Esophagus squamous epithelium (tissue), 5 donors: ENCODE measurements at places on chromosomes 5 and 9.

DNA sequence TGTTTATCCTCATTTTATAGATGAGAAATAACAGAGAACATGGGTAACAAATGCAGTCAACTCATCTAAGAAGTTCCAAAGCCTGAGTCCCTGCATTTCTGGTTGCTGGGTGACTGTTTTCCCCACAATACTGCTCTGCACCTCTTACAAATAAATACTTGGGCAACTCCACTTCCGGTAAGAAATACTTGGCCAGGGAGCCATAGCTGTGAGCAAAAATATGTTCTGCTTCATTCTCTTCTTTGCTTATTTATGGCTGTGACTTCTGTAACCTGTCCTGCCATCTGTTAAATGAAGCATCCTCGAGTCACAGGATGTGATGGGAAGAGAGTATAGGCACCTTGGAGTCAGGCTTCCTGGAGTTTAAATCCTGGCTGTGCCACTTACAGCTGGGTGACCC is 49.9 kb downstream of the GDNF start:
- DNase-seq = no peak

DNA sequence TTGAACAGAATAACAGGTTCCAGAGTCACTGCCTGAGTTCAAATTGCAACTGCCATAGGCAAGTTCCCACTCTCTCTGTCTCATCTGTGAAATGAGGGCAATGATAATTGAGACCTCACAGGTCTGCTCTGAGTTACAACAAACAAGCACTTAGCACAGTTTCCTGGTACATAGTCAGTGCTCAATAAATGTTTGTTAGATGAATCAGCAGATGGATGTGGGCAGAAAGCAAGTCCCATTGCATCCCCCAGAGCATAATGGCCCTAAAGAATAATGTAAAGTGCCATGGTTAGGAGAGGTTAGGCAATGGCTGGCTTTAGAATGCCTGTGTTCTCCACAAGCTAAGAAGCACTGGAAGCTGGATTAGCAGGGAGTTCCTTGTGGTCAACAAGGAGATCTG is 136.5 kb upstream of the LARP1 start:
- DNase-seq = no peak

GRCh38 chr9:95181226-95181818 is 136.2 kb downstream of the FANCC start:
- DNase-seq = no peak

DNA sequence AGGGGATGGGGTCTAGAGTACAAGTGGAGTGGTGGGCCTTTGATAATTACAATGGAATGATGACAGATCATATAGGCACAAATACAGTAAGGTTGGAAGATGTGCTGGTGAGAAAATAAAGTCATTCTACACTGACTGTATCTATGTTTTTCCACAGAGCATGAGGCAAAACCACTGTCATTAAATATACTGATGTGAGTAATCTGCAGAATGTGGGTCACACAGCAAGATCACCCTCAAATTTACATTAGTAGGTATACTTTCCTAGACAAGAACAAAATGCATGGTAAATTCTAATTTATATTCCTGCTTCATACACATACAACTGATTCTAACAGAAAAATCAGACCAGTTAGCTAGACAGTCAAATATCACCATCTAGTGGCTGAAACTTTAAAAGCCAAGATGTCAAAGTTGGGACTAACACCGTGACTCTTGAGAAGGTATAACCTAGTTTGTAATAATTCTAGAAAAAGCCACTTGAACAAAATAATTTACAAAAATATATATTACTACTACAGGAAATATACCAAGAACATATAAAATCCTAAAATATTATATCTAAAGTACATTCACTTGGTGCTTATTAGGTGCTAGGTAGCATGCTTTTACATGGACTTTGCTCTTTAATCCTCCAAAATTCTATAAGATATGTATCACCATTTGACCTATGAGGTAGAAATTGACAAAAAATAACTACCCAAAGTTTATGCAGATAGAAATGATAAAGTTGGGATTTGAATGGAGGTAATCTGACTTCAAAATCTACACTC is 19.5 kb downstream of the TTC33 start:
- DNase-seq = no peak

- DNase-seq = no peak
These were observed 501.6 kb downstream of the CAAP1 start for GRCh38 chr9:26391036-26391435.

DNA sequence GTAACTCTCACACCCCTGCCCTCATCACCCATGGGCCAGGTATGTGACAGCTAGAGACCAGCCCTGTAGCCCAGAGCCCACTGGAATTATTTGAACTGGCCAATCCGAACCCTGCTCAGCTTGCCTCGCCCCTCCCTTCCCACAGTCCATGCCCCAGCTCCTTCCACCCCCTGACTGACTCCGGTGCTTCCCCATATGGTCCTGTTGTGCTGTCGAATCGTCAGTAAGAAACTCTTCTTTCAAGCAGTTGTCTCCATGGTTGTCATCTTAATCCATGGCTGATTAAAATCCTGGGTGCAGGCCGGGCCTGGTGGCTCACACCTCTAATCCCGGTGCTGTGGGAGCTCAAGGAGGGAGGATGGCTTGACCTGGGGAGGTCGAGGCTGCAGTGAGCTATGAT is 118.5 kb downstream of the COL23A1 start:
- no peak for DNase-seq

DNA sequence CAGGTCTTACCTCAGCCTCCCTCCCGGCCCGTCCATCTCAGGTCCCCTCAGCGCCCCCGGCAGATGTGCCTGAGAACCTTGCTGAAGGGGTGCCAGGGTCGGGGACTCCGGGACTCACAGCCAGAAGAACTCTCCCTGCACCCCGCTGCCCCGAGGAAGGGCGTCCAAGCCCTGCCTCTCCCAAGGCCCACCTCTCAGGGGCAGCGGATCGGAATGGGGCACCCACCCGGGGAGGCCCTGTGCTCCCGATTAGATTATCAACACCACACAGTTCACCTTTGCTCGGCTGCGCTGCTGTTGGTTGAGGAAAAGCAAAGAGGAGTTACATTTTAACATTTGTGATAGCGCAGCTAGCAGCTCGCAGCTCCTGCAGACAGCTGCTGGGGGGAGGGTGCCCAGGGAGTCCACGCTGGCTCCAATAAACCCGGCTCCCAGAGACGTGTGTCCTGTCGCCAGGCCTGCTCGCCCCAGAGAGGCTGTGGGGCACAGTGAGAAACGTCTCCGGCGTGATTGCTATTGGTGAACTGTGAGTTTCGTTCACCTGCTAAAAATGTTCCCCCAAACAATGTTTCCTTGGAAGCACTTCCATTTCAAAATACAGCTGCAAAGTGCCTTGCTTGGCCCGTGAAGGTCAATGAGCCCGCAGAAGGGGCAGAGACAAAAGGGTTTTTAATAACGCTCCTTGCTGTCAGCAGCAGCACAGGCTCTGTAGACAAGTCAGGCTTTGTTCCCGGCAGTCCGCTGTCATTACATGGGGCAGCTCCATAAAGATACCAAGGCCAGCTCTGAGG is 18.6 kb upstream of the SLC6A19 start:
- no peak for DNase-seq

GRCh38 chr5:113524927-113525326 is 11.4 kb downstream of the YTHDC2 start:
- DNase-seq = no peak

GRCh38 chr5:137402436-137403187 is 96.5 kb downstream of the SPOCK1 start:
- no peak for DNase-seq

DNA sequence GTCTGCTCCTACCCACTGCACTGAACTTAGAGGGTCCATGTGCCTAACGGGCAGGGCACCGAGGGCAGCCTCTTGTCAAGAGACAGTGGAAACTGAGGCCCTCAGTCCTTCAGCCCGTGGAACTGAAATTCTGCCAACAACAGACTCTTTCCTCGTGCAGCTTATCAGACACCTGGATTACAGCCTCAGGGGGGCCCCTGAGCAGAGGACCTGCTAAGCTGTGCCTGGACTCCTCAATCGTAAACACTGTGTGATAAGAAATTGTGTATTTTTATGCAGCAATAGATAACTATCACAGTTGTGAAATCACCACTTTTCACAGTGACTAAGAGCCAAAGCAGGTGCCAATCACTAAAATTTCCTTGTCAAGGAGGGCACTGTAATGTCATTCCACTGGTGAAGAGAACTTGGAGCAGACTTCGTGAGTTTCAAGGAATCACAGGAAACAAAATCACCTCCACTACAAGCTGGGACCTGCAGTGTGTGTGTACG is 33.4 kb upstream of the CTSV start:
- no peak for DNase-seq

- no peak for DNase-seq
These were observed 7.6 kb downstream of the HDHD3 start for GRCh38 chr9:113368982-113369854.

DNA sequence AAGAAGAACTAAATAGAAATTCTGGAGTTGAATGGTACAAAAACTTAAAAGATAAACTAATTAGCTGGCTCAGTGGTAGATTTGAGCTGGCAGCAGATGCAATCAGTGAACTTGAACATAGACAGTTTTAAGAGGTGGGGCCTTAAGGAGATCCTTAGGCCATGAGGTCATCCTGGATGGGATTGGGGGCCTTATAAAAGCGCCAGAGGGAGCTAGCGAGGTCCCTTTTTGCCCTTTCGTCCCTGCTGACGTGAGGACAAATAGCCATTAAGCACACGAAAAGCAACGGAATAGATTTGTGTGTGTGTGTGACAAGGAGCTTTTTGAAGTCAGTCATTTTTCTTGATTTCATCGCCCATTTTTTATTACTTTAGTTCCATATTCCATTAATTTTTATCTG is 83.3 kb downstream of the ZNF354C start:
- DNase-seq = no peak

GRCh38 chr5:854217-854616 is 3.4 kb upstream of the ZDHHC11 start:
- no peak for DNase-seq

DNA sequence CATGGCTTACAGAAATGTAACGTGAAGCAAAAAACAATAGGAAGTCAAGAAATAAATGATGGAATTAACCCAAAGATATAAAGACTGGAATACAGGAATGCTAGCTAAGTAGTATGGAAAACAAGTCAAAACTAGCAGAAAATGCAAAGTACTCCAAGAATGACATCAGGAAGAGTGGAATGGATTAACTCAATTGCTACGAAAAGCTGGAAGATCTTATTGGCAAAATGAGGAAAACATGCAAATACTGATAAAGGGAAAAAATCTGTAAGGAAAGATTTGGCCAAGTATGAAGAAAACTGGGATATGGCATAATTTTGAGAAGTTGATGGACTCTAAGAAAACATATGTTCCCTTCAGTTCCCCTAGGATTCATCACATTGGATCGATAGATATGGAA is 324.5 kb upstream of the ZNF608 start:
- DNase-seq = no peak

GRCh38 chr9:119334745-119335144 is 34.5 kb downstream of the BRINP1 start:
- no peak for DNase-seq

DNA sequence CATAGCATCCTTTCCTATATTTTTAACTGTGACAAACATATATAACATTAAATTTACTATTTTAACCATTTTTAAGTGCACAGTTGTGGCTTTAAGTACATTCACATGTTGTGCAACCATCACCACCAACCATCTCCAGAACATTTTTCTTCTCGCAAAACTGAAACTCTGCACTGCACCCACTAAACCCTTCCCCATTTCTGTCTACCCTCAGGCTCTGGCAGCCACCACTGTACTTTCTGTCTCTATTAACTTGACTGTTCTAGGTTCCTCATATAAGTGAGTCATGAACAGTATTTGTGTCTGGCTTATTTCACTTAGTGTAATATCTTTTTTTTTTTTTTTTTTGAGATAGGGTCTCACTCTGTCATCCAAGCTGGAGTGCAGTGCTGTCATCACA is 25.5 kb downstream of the KCNMB1 start:
- DNase-seq = no peak

DNA sequence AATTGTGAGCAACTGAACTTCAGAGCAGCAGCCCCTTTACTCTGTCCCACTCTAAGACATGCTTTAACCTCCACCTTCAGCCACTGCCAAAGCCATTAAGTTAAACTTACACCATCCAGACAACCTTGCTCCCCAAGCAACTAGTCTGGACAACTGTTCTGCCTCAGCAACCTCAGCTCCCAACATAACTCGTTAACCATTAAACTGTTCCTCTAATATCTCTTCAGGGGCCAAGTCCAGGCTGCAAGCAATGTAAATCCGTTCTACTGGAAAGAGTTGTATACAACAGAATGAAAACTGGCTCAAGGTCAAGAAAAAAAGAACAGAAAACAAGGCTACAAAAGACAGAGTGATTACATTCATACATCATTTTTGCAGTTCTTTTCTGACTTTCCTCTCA is 131.7 kb upstream of the TARS1 start:
- DNase-seq = no peak

DNA sequence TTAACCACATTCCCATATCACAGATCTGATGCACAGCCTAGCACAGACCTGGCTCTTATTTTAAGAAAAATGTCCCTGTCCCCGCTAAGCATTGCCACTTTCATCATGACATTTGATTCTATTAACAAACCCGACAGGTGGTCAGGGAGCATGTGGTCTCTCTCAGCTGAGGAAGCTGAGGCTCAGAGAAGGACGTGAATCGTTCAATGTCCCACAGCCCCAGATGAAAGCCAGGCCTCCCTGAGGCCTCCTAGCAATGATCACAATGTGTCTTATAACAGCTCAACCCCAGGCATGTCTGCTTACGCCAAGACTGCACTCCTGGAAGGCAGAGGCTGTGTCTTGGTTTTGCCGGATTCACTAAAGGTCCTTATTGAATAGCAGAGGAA is 10.4 kb upstream of the CRB2 start:
- DNase-seq = no peak

GRCh38 chr5:109113608-109114007 is 296.2 kb downstream of the PJA2 start:
- no peak for DNase-seq

GRCh38 chr9:22036866-22037626 is 27.9 kb upstream of the CDKN2B start:
- DNase-seq = no peak

DNA sequence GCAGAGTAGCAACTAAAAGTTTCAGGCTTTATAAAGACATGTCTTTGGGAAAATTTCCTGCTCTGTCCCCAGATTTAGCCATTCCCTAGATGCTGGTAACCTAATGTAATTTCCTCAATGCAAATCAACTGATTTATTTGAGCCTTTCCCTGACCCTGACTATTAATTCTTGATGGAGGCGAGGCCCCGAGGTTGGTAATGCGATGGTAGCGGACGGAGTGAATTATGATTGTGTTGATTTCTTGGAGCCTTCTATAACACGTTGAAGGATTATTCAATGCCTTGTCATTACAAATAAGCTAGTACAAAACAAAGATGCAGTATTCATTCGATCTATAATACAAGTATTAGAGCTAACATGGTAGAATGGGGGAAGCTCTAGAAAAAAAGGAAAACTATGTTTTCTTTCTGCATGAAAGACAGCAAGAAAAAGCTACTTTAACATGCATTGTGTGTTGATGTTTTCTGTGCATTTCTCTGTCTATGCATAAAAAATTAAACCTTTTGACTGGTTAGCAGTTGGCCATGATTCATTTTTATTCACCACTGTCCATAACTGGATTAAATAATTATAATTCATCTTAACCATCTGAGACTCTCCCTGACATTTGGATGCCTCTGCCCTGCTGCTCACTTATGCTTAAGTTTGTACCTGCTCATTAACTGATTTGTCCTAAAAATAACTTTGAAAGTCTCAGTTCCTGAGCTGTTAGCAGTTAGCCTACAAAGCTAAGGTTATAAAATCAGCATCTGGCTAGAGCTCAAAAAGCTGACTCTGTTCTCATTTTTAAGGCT is 490.2 kb upstream of the NUDT12 start:
- no peak for DNase-seq

- no peak for DNase-seq
These were observed 86.3 kb upstream of the GCNT4 start for GRCh38 chr5:75138689-75139088.

GRCh38 chr5:79151942-79152671 is 40.5 kb downstream of the BHMT start:
- no peak for DNase-seq
